Fibroblast of lung (primary cell): ENCODE measurements at places on chromosomes 1 and 21.
A peak's percentile ranks its signal among the peaks of the same experiment; 100 is the strongest.

- no peak for DNase-seq
Observed at GRCh38 chr1:178704833-178705232, 20.2 kb upstream of the RALGPS2 start.

GRCh38 chr1:155952505-155952890 lies 11.1 kb downstream of the RXFP4 start:
- DNase-seq, result no peak

- DNase-seq, result no peak
Observed at GRCh38 chr1:237084341-237085077, 42.5 kb downstream of the RYR2 start.

DNA sequence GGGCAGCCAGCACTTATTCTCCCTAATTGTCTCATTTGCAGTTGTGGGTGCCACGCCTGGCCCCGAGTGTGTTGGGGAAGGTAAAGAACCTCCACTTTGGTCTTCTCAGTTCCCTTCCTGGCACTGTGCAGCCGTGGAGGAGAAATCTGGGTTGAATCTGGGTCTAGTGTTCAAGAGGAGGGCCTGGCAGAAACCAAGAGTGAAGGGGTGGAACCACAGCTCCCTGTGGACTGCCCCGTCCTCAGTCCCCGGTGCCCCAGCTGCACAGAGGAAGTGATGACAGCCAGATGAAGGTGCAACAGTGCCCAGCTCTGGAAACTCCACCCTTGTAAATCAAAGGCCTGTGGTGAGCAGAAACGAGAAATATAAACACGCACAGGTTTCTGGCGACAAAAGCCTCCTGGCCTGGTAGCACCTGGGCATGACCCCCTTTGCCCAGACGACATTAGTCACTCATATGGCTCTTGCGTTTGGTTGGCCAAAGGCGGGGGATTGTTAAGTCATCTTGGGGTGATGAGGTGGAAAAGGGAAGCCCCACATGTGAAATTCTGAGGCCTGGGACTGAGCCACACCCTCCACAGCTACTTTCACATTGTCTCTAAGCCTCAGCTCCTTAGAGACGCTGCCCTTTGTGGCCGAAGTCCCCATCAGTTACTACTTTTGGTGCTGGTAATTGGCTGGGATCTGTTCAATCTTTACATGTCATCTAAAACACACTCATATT lies 4.2 kb upstream of the ECE1 start:
- no peak for DNase-seq

GRCh38 chr1:245876586-245876985 lies 630.5 kb downstream of the SMYD3 start:
- DNase-seq, result no peak

DNA sequence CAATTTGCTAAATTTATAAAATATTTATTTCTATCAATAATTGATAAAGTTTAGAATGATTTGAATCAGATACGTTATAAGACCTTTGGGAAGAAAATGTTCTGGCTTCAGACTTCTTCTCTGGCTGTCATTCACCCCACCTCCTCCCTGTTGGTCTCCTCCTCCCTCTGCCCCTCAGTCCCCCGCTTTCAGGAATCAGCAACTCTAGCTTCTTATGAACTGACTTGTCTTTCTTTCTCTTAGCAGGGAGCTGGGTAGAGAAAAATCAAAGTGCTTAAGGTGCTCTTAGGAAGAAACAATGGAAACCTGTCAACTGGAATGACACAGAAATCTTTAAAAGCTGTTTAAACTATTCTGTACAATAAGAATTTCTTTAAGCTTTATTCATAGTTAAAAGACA lies 71.3 kb upstream of the ETV3 start:
- DNase-seq, result no peak

- peak; percentile 29 for DNase-seq
Observed at GRCh38 chr1:91684481-91685196, 184.0 kb downstream of the CDC7 start.
